ENCODE measurements at places on chromosomes 5 and 9. TPM values are rescaled to one million over a fixed set of nuclear protein-coding genes. Genes with fewer than 3 reads are reported as not detected.

The LHX6 gene
- not detected for total RNA-seq

The NUTM2F gene
- not detected for total RNA-seq

The UNC13B gene
- total RNA-seq, result 0.78 TPM

The POLR3G gene
- 3.1 TPM for total RNA-seq

The LCN1 gene
- not detected for total RNA-seq

The COL5A1 gene
- total RNA-seq, result not detected

The ITGA2 gene
- total RNA-seq, result 0.05 TPM

The ACTBL2 gene
- not detected for total RNA-seq

The TAF11L10 gene
- total RNA-seq, result not detected

All from activated B cell treated with CpG ODN at 0.5 μM for 24 hours (primary cell).